HT-29 (cell line): ENCODE measurements at places on chromosomes 11 and 22. TPM values are rescaled to one million over a fixed set of nuclear protein-coding genes. Genes with fewer than 3 reads are reported as not detected.

GRCh38 chr22:23083315-23084021 lies 13.1 kb downstream of the GNAZ start:
- DNase-seq = no peak

GRCh38 chr22:21736084-21736642 lies 569 bp upstream of the YPEL1 start:
- no peak for DNase-seq

GRCh38 chr11:118901494-118902335 lies 18.0 kb downstream of the CXCR5 start:
- no peak for DNase-seq

- DNase-seq = no peak
Measured at GRCh38 chr11:104581246-104581980, 316.8 kb downstream of the CASP12 start.

- DNase-seq = no peak
Measured at GRCh38 chr11:59814021-59814420, 3.4 kb upstream of the MRPL16 start.

CHRNA10 gene
- total RNA-seq = 2.1 and 2.8 TPM in 2 replicates

- no peak for DNase-seq
Measured at GRCh38 chr11:46296528-46297448, 19.3 kb downstream of the CREB3L1 start.

- DNase-seq = no peak
Measured at GRCh38 chr11:13861411-13861810, 101.1 kb upstream of the SPON1 start.

DNA sequence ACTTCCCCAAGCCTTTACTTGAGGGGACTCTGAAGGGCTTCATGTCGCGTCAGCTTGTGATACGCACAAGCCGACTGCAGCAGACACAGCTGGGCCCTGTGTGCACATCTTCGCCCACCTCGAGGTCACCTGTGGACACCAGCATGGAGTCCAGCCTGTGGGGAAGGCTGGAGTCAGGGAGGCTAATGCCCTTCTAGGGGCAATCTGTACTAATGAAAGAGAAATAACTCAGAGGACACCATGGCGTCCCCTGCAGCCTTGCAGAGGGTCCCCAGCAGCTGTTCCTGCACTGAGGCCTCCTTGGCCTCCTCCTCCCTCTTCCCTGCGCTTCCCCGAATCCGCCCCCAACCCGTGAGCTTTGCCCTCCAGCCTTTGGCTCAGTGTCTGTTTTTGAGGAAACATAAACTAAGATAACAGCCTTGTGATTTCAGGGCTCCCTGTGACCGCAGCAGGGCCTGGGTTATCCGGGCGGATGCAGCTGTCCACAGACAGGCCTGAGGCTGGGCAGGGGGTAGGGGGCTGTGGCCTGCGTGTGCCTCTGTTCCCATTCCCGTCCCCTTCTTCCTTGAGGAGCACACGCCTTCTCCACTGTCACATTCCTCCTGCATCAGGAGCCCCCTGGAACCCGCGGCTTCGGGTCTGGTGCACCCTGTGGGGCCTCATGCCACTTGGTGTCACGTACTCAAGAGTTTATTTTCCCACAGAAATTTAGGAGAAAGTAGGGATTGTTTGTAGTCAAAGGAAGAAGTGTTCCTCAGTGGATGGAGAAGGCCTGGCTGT lies 25.0 kb downstream of the KRTAP5-5 start:
- DNase-seq = no peak

GRCh38 chr11:22203281-22203680 lies 10.4 kb downstream of the ANO5 start:
- no peak for DNase-seq

GRCh38 chr22:20420157-20420842 lies 17.3 kb downstream of the SCARF2 start:
- no peak for DNase-seq

SLC22A12 gene
- total RNA-seq = not detected in 2 replicates

DNA sequence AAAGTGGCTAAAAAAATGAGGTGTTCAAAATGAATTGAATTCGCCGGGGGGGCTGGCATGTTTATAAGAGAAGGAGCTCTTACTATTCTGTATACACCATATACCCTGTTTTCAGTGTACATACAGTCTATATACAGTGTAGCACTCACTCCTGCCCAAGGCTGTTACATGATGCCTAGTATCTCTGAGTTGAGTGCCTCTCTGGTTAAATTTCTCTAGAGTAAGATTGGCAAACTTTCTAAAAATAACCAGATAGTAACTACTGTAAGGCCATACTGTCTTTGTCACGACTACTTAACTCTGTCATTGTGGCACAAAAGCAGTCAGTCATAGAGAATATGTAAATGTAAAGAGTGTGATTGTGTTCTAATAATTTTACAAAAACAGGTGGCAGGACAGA lies 58.1 kb downstream of the PHF21A start:
- no peak for DNase-seq

PRR5L gene
- total RNA-seq = 80.1 and 92.8 TPM in 2 replicates

DNA sequence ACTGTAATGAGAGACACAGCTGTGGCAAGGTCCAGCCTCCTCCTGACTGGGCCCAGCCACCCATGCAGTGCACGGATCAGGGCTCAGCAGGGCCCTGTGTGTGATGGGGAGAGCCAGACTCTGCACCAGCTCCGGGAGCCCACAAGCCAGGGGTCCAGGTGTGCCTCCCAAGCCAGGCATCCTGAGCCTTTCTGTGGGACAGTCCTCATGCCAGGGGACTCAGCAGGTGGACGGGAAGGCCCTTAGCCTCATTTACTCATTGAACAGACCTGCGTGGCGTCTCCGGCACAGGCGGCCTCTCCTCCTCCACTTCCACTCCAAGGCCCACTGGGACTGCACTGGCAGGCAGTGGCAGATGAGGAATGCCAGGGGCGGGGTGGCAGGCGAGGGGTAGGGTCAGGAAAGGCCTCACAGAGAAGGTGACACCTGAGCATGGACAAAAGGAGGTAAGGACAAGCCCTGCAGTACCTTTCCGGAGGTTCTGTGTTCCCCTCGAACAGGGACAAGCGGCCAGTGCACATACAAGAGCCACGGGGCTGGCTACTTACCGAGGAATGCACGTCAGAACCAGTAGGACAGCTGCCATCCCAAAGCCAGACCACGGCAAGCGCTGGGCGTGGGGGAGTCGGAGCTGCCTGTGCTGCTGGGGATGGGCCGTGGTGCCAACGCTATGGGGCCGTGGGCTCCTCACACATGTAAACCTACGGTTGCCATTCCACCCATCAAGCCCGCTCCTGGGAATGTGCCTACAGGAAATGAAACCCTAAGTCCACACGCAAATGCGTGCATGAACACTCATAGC lies 52.7 kb downstream of the IGF2 start:
- DNase-seq = no peak

OR4X1 gene
- total RNA-seq = not detected in 2 replicates

GRCh38 chr22:36435516-36436415 lies 45.7 kb downstream of the TXN2 start:
- DNase-seq = peak; percentile 72

SLC6A5 gene
- not detected in 2 replicates for total RNA-seq

GRCh38 chr11:78282821-78283220 lies 94.1 kb downstream of the USP35 start:
- no peak for DNase-seq

DNA sequence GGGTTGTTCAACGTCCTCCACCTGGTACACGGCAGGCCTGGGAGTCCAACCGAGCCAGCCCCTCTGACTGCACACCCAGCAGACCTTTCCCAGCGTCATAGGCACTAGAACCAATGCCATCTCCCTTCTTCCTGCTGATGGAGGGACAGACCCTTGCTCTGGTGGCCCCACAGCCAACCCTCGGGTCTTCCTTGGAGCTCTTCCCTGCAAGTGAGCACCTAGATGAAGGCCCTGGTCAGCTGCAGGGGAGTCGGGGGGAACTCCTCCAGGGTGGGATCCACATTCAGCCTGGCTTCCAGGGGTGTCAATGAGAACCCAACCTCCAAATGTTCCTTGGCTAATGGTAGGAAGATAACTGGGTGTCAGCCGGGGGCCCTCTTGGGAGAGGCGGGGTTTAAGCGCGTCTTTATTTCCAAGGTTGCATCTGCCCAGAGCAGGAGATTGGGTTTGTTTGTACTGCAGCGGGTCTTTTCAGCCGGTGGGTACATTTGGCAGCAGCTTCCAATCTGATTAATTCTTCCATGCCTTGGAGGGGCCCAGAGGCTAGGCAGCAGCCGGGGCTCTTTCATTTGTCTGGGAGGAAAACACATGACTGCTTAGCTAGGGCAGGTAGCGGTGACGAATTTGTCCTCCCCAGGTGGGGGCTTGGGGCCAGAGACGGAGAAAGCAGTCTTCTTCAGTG lies 56.0 kb upstream of the SHISAL1 start:
- no peak for DNase-seq

DNA sequence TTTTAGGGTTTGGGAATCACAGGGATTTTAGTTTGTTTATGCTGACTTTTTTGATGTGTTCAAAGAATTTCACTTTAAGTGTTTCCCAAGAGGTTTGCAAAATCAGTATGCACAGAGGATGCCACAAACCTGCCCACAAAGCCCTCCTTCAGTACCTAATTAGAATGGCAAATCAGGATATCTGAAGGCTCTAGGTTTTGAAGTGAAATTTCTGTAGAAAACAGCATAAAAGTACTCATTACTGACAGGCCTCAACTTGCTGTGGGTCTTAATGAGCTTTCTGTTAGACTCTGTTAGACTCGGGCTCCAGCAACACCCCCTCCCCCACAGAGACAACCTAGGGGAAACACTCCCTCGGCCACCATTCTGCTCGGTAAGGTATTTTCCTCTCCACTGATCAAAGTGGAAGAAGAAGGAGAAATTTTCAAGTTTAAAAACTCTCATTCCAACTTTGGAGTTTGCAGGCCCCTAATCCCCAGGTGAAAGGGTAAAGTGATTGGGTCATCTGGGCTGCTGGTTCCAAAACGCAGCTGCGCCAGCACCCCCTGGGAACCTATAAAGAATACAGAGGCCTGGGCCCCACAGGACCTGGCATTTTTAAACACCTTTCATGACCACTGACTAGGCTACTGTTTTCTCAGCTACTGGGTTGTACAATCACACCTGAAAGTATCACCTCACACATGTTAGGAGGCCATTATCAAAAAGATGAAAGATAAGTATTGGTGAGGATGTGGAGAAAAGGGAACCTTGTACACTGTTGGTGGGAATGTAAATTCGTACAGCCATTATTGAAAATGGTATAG lies 67.5 kb downstream of the PLEKHA7 start:
- peak; percentile 27 for DNase-seq

- peak; percentile 6 for DNase-seq
Measured at GRCh38 chr22:46931414-46931813, 169.0 kb downstream of the TBC1D22A start.

DNA sequence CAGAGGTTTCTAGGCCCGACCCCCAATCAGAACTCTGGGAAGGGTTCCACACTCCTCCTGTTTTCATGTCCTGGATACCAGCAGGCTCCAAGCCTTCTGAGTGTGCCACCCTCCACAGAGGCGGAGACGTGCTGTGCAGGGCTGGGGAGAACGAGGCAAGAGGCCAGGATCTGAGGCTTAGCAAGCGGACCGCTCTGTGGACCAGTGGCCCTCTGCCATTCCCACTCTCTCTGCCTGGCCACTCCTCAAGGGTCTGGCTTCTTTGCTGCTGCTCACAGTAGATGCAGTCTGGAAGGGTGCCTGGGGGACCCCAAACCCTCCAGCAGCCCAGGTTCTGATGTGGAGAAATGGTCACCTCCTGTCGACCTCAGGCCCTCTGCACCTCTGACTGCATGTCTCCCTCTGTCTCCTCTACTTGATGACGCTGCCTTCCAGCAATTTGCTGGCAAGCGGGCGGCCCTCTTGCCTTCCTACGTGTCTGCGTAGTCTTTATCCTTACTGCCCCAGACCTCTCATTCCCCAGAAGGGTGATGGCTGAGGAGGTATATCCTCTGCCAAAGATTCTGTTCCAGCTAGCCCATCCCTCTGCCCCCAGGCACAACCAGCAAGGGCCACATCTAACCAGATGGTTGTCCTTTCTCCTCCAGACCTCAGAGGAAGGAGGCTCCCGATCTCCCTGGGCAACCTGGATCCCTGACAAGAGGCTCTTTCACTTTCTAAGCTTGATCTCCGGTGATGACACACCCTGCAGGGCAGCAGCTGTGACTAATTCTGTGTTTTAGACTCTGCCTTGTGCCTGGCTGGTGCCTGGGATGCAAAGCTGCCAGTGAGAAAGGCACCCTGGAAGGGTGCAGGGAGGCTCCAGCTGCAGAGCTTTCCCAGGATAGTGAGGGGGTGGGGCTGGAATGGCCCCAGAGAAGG lies 87.3 kb downstream of the NAT10 start:
- no peak for DNase-seq

- DNase-seq = peak; percentile 88
Measured at GRCh38 chr11:17014833-17015626, 816 bp upstream of the PLEKHA7 start.

ZNF215 gene
- 4.6 and 5.2 TPM in 2 replicates for total RNA-seq
